Dermis blood vessel endothelial cell (primary cell): ENCODE measurements at places on chromosomes 1 and 21. TPM values are rescaled to one million over a fixed set of nuclear protein-coding genes. Genes with fewer than 3 reads are reported as not detected.

KIF14 gene
- total RNA-seq, result 3.1 and 18.0 TPM in 2 replicates

CFAP74 gene
- total RNA-seq, result not detected in 2 replicates

MAGI3 gene
- 13.4 and 15.6 TPM in 2 replicates for total RNA-seq

FOXE3 gene
- total RNA-seq, result not detected in 2 replicates

MCM3AP gene
- total RNA-seq, result 97.7 and 121 TPM in 2 replicates

GPR25 gene
- not detected in 2 replicates for total RNA-seq

AJAP1 gene
- 0.05 and 0.17 TPM in 2 replicates for total RNA-seq

INSRR gene
- not detected in 2 replicates for total RNA-seq

OR2T33 gene
- not detected in 2 replicates for total RNA-seq

HES4 gene
- 49.6 and 76.9 TPM in 2 replicates for total RNA-seq

KCND3 gene
- 0.34 and 1.4 TPM in 2 replicates for total RNA-seq
